GM23248 (cell line): ENCODE measurements at places on chromosomes 3 and 15.

DNA sequence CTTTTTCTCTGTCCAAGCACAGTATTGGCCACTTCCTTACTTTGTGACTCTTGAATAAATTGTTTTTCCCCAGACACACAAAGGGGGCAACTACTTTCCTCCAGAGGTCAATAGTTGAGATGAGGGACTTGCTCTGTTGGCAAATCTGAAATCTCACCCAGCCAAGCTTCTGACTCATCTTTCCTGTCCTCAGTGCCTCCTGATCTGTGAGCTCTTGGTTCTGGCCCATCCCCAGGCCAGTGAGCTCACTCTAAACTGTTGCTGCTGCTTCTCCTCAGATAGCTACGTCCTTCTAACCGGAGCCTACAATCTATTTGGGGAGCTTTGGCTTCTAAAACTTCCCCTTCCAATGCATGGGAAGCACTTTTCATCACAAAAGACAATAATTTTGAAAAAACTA is 50.0 kb upstream of the NMD3 start:
- DNase-seq = peak; percentile 92
- peaks cover 12% of the 10 kb centered on the region for H3K4me1 ChIP-seq
- H3K27ac ChIP-seq = peak overlapping the region; percentile 26

DNA sequence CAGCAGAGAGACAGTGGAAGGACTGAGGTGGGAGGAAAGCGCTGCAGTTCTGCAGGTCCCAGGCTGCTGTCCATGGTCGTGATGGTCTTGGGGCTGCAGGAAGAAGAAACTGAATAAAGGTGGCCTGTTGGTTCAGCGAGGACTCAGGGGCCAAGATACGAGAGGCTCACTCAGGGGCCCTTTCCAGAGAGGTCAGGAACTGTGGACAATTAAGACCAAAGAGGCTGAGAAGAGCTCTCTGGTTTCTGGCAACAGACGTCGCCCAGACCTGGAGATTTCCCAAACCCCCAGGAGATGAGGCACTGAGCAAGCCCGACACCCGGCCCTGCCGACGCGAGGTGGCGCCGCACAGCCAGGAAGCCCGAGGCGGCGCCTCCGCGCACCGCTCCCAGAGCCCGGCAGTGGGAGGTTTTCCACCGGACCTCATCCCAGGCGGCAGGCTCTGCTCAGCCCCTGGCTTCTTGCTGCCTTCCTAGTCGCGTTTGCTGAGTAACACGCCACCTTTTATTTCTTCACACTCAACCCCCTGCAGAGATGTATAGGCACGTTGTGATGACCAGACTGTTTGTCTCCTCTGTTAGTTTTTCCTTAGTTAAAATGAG is 56.4 kb upstream of the ARRDC4 start:
- no peak overlapping the region for H3K27ac ChIP-seq
- DNase-seq = peak; percentile 89
- peaks cover 21% of the 10 kb centered on the region for H3K4me1 ChIP-seq

- no peak for DNase-seq
- no peak overlapping the region for H3K4me3 ChIP-seq
- H3K27ac ChIP-seq = no peak overlapping the region
- no peaks in the 10 kb centered on the region for H3K4me1 ChIP-seq
- peaks cover 14% of the 10 kb centered on the region; the same call in 1 of the 2 replicates for H3K27me3 ChIP-seq
Observed at GRCh38 chr3:122233101-122233952, 49.9 kb downstream of the CASR start.

DNA sequence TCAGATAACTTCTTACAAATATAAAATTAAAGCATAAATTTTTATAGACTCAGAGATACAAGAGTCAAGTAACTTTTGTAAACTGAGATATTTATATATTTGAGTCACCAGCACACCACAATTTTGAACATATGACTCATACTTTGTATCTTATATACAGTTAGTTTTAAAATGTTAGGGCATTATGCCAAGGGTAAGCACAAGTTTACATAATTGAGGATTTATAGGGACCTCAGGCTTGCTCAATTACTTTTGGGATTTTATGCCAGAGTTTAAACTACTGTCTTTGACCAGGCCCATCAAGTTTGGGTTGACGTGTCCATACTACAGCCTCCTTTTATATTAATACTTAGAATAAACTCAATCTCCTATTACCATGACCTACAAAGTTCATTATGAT is 7.4 kb upstream of the FGF7 start:
- H3K36me3 ChIP-seq = no peaks in the 10 kb centered on the region
- peaks cover 16% of the 10 kb centered on the region for H3K4me1 ChIP-seq
- no peaks in the 10 kb centered on the region for H3K27me3 ChIP-seq
- H3K4me3 ChIP-seq = no peak overlapping the region
- no peak overlapping the region for H3K27ac ChIP-seq
- DNase-seq = peak; percentile 74

DNA sequence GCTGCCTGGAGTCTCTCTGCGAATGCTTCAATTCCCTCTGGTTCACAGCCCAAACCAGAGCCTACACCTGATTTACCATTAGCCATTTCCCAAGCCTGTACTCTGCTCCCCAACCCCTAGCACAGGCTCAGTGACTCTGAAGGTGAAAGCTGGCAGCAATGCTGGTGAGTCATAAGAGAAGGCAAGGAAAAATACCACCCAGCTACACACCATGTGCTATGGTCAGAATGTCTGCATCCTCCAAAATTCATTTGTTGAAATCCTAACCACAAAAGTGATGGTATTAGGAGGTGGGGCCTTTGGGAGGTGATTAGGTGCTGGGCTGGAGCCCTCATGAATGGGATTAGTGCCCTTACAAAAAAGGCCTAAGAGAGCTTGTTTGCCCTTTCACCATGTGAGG is 117.1 kb upstream of the TJP1 start:
- no peaks in the 10 kb centered on the region for H3K27me3 ChIP-seq
- H3K4me3 ChIP-seq = no peak overlapping the region
- peaks cover 28% of the 10 kb centered on the region for H3K4me1 ChIP-seq
- H3K27ac ChIP-seq = no peak overlapping the region
- peak; percentile 47 for DNase-seq
- H3K36me3 ChIP-seq = no peaks in the 10 kb centered on the region

DNA sequence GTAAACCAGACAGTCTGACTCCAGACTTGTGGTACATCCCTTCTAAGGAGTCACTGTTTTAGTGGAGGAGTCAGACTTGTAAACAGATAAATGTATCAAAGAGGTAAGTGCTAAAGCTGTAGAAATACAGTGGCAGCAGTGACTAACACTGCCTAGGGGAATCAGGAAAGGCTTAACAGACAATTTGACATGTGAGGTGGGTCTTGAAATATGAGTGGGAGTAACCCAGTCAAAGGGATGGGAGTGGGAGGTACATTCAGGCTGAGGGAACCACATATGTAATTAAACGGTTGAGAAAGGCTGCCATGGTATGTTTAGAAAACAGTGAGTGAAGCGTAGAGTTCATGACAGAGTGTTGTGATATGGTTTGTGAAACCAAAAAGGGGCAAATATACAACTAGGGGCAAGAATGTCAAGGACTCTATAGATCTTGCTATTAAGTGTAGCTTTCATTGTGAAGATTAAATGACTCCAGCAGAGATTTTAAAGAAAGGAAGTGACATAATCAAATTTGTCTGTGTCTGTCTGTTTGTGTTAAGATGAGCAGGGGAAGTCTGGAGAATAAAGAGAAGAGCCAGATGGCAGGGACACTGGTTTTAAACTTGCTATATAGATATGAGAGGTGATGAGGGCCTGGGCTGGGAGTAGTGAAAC is 11.2 kb upstream of the ALCAM start:
- H3K4me1 ChIP-seq = peaks cover 74% of the 10 kb centered on the region
- peak; percentile 61 for DNase-seq
- H3K27ac ChIP-seq = peak overlapping the region; percentile 49
- H3K36me3 ChIP-seq = no peaks in the 10 kb centered on the region
- H3K4me3 ChIP-seq = no peak overlapping the region

- H3K27me3 ChIP-seq = no peaks in the 10 kb centered on the region
- peaks cover 9% of the 10 kb centered on the region; the same call in 1 of the 2 replicates for H3K36me3 ChIP-seq
- no peak for DNase-seq
- H3K4me1 ChIP-seq = peaks cover 13% of the 10 kb centered on the region; the same call in 1 of the 2 replicates
Observed at GRCh38 chr3:16365491-16366128, 100.6 kb downstream of the OXNAD1 start.

GRCh38 chr3:149790268-149790667 is 2.1 kb downstream of the ANKUB1 start:
- peaks cover 17% of the 10 kb centered on the region for H3K4me1 ChIP-seq
- no peak overlapping the region for H3K4me3 ChIP-seq
- no peaks in the 10 kb centered on the region for H3K36me3 ChIP-seq

DNA sequence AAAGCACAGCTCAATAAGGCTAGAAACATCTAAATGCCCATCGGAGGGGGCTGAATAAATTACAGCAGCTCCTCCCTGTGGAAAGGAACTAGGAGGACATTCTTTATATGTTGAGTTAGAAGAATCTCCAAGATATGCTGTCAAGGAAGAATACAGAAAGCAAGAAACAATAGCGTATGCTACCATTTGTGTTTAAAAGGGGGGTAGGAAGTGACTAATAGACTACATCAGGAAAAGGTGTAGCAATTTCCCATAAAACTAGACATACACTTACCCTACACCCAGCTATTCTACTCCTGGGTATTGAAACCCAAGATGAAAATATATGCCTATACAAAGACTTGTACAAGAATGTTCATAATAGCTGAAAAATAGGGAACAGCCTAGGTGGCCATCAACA is 21.6 kb downstream of the SEC61A1 start:
- H3K4me1 ChIP-seq = peaks cover 21% of the 10 kb centered on the region
- H3K36me3 ChIP-seq = peaks cover 21% of the 10 kb centered on the region
- no peaks in the 10 kb centered on the region for H3K27me3 ChIP-seq
- H3K4me3 ChIP-seq = no peak overlapping the region
- no peak for DNase-seq

- peaks cover 56% of the 10 kb centered on the region for H3K4me1 ChIP-seq
- peak; percentile 64 for DNase-seq
- peak overlapping the region; percentile 57 for H3K4me3 ChIP-seq
- H3K27ac ChIP-seq = peak overlapping the region; percentile 96
Observed at GRCh38 chr3:138082992-138083386, 32.4 kb downstream of the DZIP1L start.

DNA sequence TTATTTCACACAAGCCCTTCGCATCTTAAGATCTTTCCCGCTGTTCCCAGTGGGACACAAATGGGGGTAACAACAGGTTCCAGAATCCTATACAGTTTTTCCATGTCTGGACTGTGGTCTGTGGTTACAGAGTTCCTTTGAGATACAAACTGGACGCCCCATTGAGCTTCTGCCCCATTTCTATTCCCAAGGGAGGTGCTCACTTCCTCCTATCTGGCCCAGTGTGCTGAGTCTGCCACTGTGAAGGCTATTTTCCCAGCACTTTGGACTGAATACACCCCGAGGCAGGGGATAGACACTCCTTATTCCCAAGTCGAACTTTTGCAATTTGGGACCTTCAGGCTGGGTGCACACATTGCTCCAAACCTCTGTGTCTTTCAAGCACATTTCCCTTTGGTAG is 44.0 kb downstream of the MESD start:
- no peak overlapping the region for H3K27ac ChIP-seq
- H3K27me3 ChIP-seq = no peaks in the 10 kb centered on the region
- no peaks in the 10 kb centered on the region for H3K4me1 ChIP-seq
- DNase-seq = no peak
- H3K4me3 ChIP-seq = no peak overlapping the region
- peaks cover 69% of the 10 kb centered on the region for H3K36me3 ChIP-seq
